ENCODE measurements at places on chromosomes 7 and 10.

DNA sequence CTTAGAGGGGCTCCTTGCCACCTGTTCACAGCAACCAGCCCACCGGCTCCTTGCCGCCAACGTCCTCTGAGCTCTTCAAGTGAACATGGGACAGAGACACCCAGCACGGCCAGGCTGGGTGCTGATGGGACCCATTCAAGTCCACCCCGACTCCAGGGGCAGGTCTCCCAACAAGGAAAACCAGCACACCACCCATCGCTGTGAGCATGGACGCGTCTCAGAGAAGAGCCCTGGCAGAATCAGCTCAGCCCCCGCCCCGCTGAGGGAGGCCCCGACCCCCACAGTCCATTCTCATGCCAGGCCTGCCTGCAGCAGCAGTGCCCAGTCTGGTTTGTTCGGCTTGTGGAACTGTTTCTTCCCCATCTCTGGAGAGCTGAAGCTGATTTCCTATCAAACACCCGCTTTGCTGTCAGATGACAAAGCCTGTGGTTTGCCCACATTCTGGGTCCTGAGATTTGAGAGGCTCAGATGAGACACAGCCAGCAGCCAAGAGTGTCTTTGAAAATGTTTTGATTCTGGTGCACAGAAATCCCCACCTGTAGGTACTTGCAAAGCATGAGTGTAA lies 216.6 kb downstream of the ZMYND11 start:
- DNase-seq = no peak

DNA sequence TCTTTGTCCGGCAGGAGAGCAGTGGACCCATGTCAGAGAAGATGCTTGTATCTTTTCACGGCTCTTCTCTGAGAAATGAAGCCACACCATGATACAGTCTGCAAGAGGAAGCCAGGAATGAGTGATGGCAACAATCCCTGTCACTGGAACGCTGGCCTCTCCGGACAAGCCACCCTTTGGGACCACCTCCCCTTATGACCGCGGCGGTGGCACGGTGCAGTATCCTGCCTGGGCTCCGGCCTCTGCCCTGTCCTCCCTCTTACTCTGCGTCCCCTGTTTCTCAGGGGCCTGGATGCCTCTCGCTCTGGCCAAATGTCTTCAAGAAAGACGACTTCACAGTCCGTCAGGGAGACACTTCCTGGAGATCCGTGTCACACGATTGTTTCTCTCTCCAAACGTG lies 370.5 kb downstream of the ZNF716 start:
- DNase-seq = no peak

GRCh38 chr10:504121-504611 lies 185.3 kb downstream of the DIP2C start:
- no peak for DNase-seq

- DNase-seq = no peak
These were observed 42.0 kb downstream of the GOLGA7B start for GRCh38 chr10:97891497-97892167.

DNA sequence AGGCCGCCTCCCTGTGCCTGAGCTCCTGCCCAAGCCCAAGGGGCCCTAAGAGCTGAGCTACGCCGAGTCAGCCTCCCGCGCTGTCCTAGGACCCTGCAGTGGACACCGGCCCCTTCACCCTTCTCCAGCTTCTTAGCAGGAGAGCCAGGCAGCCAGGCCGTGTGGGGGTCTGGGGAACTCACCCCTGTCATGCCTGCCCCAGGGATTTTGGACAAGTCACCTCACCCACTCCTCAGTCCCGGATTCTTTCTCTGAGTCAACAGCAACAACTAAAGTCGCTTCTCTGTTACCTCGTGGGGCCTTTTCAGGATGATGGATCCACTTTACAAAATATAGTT lies 79.3 kb downstream of the MKI67 start:
- DNase-seq = no peak

DNA sequence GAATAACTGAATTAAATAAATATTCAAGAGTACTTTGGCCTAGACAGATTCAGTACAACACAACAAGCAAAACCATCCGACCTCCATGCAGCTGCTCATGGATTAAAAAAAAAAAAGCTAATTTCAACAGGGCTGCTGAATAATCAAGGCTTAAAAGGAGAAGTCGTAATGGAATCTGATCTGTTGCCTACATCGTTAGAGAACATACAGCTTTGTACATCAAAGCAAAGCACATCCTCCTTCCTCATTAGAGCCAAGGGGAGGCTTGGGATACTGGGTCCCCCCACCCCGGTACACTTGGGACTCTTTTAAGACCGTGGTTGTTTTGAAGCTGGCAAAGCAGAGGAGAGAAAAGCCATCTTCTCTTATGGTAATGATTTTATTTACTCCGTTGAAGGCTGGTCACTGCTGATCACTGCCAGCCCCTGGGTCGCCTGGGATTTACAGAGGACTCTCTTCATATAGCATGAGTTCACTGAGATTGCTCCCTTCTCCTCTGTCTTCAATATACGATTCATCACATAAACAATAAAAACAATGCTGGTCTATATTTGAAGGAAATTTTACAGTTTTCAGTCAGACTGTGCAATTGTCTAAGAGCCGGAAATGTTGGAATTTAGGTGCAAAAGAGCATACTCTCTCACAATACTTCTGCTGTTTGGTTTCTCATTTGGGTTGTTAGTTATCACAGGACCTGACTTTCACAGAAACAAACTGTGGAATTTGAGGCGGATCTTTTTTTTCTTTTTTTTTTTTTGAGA lies 148.8 kb downstream of the FAM107B start:
- no peak for DNase-seq

GRCh38 chr10:16195178-16195769 lies 241.5 kb upstream of the PTER start:
- no peak for DNase-seq

GRCh38 chr10:18185621-18186020 lies 45.4 kb downstream of the CACNB2 start:
- no peak for DNase-seq

- DNase-seq = no peak
These were observed 9.7 kb downstream of the EXOC6 start for GRCh38 chr10:92857904-92858514.

GRCh38 chr7:12069757-12070156 lies 141.3 kb upstream of the TMEM106B start:
- no peak for DNase-seq

- DNase-seq = no peak
These were observed 46.9 kb downstream of the SLIT1 start for GRCh38 chr10:97138846-97139245.

DNA sequence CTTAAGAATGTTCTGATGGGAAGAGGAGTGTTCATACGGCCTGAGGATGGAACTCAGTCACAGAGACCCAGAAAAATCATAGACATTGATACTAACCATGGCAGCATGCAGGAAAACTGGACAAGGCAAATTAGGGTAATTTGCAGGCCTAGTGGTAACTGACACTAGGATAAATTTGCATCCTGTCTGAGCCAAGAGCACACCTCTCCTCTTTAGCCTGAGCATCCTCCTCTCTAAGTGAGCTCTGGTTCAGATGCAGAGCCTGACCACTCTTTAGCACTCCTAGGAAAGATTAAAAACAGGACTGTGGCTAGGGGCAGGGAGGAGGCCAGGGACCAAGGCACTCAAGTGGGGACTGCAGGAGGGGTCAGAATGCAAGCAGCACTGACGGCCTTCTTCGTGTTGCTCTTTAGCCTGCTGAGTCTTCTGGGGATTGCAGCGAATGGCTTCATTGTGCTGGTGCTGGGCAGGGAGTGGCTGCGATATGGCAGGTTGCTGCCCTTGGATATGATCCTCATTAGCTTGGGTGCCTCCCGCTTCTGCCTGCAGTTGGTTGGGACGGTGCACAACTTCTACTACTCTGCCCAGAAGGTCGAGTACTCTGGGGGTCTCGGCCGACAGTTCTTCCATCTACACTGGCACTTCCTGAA lies at the start of gene TAS2R41:
TSS of gene TAS2R41 (plus strand) at position 373 of the 650 bp plus-strand sequence. CDS start at position 373, 0 bp downstream.
- DNase-seq = no peak

DNA sequence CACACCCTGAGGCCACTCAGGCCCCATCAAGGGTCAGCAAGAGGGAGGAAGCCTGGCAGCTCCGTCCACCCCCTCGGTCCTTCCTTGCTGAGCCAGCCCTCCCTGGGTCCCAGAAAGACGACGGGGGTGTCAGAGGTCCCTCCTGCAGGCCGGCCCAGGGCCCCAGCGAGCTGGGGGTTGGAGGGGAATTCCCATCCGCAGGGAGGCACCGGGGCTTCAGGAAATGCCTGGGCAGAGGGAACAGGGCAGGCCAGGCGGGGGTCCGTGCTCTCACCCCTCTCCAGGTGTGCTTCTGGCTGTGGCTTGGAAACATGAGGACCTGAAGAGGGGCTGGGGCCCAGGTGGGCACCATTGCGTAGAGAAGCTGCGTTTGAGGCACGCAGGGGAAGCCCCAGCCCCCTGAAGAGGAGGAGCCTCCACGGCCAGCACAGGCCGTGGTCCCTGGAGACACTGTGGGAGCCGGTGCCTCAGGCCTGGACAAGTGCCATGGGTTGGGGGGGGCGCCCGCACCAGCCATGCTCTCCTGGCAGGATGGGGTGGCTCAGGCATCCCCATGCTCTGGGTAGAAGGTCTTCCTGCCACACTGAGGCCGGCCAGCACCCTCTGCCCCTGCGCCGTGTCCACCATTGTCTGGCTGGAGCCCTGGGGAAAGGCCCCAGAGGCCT lies 66.7 kb downstream of the PDGFA start:
- no peak for DNase-seq

- DNase-seq = no peak
These were observed 27.7 kb upstream of the CSGALNACT2 start for GRCh38 chr10:43110338-43111071.

- peak; percentile 13 for DNase-seq
These were observed 19.7 kb downstream of the CALML5 start for GRCh38 chr10:5479481-5480161.

GRCh38 chr10:78207216-78207615 lies 173.6 kb downstream of the RPS24 start:
- no peak for DNase-seq

GRCh38 chr7:151113344-151114150 lies 27.3 kb downstream of the AGAP3 start:
- DNase-seq = no peak

GRCh38 chr10:88702848-88703597 lies 3.0 kb upstream of the LIPK start:
- no peak for DNase-seq

DNA sequence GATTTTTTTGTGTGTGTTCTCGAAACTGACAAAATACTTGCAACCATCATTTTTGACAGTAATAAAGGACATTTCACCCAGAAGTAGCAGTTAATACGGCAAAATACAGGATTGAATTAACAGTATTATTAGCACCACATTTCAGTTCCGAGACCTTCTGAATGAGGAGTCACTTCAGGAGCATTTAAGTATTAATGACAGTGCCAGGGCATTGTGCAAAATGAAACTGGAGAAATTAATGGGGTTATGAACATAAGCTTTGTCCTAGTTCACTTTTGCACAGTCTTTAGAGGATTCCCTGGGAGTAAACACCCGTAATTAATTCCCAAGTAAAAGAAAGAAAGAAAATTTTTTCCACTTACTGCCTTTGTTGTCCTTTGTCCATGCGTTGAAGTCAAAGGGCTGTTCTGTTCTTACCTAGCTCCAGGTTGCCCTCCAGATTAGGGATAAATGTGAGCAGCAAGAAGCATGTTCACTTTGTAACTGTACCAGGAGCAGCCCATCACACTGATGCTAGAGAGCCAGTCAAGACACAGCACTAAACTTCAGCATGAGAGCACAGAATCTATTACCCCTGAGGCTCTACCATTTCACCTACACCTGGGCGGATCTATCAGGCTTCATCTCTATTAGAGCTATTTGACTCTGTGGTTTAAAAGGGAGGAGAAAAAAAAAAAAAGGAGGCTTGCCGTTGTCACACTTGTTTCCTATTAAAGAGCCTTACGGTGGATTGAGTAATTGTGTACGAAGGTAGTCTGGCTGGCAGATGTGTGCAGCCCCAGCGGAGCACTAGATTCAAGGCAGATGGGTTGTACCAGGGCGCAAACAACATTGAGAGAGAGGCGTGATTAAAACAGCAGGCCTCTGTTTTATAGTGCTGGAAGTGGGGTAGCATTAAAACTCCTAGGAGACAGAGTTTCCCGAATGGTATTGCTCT lies 297.8 kb upstream of the SEMA3A start:
- no peak for DNase-seq

All from CD14-positive monocyte (primary cell).